ENCODE measurements at places on chromosomes 11 and 22. TPM values are rescaled to one million over a fixed set of nuclear protein-coding genes. Genes with fewer than 3 reads are reported as not detected.
A peak's percentile ranks its signal among the peaks of the same experiment; 100 is the strongest.

OR6M1 gene
- total RNA-seq = not detected

KCNQ1OT1 gene
- 12.3 TPM for total RNA-seq

DNA sequence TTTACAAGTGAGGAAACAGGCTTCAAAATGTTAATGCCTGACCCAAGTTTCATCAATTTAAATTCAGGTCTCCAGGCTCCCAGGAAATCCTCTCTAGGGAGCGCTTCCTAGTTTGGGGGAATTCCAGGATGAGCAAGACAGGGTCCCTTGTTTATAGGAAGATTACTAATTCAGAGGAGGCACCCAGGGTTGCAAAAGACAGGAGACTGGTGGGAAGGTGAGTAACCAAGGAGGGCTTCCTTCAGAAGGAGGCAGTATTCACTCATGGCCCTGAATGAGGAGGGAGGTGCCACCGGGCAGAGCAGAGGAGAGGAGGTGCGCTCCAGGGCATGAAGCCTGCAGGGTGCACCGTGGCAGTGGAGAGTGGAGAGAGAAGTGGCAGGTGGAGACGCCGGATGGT is 1.6 kb downstream of the TMEM132A start:
- DNase-seq = no peak

GRCh38 chr22:42347281-42347824 is 76.9 kb upstream of the TCF20 start:
- DNase-seq = peak; percentile 56

GRCh38 chr11:130089674-130090073 is 20.0 kb downstream of the APLP2 start:
- no peak for DNase-seq

DNA sequence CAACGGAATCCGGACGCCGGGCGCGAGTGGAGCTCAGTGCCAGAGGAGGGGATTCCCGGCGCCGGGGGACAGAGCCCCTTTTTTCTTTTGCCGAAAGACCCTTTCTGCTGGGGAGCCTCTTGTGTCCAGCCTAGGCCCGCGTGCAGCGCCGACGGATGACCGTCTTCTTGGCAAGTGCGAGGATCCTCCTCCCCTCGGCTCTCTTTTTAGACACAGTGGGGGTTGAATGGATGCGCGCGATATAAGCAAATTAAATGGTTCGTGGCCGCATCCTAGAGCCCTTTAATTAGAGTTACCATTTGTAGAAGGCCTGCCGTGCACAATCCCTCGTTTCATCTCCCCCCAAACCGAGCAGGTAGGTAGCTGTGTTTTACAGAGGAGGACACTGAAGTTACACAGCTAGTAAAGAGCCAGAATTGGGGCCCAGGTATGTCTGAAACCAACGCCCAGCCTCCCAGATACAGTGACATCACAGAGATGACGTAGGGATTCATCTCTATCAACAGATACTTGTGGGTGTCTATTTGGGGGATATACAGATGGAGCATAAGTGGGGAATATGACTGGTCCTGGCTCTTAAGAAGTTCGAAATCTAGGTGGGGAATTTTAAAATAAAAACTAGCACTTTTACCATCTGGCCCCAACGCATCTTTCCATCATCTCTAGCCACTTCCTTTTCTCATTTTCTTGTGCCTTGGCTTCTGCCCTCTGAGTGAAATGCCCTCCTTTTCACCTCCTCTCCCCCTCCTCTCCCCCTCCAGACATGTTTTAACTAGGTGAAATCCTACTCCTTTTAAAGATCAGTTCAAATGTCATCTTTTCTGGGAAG is 875 bp downstream of the TCP11L1 start:
- peak; percentile 37 for DNase-seq

DNA sequence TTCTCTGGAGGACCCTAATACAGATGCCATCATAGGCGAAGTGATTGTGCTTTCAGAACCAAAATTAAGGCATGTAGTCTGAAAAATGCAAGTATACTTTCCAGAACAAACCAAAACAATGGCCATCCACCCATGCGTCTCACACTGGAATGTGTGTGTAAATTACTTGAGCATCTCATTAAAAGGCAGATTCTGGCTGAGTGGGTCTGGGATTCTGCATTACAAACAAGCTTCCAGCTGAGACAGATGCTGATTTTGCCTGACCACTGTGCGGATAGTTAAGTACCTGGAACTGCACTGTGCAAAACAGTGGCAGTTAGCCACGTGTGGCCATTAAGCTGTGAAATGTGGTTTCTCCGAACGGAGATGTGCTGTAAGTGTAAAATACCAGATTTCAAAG is 26.2 kb downstream of the RRP7A start:
- no peak for DNase-seq

GRCh38 chr11:132343445-132344175 is 973.2 kb downstream of the NTM start:
- DNase-seq = no peak

GRCh38 chr11:78237293-78238046 is 48.8 kb downstream of the USP35 start:
- DNase-seq = no peak

All from SJCRH30 (cell line).